ENCODE measurements at places on chromosomes 4 and X.

- DNase-seq: no peak
These were observed 9.5 kb upstream of the HUWE1 start for GRCh38 chrX:53695946-53696549.

- no peak for DNase-seq
These were observed 131.3 kb downstream of the FHDC1 start for GRCh38 chr4:153067376-153067775.

DNA sequence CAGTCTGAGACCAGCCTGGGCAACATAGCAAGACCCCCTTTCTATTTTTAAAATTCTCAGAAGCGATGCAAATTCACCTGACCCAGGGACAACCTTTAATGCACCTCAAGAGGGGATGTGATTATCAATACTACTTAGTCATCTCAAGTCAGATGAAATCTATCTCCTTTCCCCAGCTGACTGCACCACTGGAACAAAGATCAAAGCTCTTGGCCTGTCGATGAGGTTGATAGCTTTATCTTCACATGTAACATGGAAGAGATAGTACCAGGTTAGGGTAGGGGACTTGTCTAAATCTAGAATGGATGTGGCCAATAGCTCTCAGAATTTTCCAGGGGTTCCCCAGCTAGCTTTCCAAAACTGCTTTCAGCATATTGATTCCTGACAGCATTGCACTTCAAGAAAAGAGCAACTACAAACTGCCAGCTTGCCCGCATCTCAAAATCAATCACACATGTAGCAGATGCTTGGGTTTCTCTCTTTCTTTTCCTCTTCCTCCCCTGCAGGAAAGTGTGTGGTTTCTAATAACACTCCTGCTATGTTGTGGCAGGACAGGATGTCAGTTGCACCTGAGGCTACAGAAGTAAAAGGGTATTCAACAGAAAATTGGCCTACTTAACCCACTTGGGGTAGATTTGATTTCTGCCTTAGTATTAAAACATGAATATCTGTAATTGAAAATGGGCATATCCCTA lies 12.2 kb upstream of the TMEM164 start:
- no peak for DNase-seq

GRCh38 chr4:23547601-23548000 lies 342.2 kb downstream of the PPARGC1A start:
- no peak for DNase-seq

DNA sequence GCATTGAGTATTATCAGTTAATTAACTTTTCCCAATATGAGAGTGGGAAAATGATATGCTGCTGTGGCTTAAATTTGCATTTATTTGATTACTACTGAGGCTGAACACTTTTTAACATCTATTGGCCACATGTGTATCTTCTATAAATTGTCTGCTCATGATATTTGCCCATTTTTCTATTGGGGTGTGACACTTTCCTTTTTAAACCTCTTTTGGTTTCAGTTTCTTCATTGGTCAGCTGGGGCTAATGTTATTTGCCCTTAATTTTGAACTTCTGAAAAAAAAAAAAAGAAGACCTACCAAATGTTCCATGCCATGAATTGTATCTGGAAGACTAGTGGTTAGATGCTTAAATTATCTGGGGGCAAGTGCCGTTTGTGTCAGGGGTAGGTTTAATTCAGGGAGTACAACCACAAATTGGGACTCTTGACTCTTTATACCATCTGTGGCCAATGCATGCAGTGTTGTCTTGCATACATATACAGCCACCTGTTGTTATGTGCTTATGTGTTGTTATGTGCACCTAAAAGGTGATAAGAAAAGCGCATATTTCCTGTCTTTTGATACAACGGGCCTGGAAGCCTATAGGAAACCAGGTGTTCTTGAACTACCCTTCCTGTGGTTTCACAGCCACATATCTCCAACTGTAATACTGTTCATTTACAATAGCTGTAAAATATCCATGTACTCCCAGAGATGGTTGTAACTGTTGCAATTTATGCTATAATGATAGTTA lies 49.0 kb downstream of the SH2D1A start:
- no peak for DNase-seq

DNA sequence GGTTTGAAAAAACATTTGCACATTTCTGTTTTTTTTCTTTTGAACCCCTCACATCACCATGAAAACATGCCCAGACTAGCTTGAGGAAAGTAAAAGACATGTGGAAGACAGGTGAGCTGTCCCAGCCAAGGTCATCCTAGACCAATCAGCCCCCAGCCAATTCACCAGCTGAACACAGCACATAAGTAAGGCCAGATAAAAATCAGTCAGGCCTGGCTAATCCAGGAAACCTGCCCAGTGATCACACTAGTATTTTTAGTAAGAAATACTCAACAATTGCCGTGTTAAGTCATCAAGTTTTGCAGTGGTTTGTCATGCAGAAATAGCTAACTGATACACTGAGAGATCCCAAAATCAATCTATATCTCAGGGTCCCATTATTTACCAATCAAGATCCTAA lies 4.4 kb upstream of the SMR3A start:
- no peak for DNase-seq

DNA sequence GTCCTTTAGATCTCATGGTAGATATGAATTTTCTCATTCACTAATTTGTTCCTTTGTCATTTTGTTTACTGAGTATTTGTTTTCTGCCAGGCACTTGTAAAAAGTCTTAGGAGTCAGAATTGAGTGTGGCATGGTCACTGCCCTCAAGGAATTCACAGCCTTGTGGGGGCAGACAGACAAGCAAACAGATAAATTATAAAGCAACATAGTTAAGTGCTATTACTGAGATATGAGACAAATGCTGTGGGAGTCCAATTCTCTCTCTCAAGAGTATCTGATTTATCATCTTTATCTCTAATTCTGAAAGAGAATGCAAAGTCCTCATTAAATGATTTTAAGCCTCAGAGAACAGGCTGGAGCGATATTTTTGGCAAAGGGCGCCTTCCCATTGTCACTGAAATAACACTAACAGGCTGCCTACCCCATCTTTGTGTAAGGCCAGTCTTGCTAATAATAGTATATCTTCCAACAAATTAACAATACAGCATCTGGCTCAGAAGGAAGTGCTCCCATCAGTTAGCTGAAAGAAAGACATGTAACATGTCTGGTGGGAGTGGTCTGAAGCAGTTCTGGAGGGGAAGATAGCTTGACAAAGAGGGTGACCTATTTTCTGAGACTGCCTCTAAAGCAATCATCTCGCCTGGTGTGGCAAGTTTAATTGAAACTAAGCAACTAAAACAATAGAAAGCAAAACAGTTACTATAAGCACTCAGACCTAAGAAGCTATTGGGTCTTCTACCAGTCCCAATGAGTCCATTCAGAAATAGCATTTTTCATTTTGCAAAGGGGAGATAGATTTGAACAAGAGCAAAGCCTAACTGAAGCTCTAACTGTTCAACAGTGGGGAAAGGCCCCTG lies 61.5 kb upstream of the AMOT start:
- DNase-seq: no peak

DNA sequence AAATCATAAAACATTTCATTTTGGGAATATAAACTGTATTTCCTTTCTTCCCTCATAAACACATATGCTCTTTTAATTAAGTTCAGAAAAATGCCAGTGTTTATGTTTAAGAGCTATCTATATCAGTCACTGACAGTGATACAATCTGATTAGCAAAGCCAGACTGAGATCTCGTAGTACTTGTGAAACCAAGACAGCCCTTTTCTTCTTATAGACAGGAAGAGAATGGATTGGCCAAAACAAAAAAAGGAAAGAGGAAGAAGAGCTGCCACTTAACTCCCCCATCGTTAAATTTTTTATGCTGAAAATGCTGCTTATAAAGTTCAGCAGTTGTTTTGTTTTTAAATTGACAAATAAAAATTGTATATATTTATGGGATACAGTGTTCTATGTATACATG lies 87.4 kb downstream of the PLAC1 start:
- no peak for DNase-seq

GRCh38 chr4:98555798-98556445 lies 102.5 kb downstream of the TSPAN5 start:
- DNase-seq: no peak

DNA sequence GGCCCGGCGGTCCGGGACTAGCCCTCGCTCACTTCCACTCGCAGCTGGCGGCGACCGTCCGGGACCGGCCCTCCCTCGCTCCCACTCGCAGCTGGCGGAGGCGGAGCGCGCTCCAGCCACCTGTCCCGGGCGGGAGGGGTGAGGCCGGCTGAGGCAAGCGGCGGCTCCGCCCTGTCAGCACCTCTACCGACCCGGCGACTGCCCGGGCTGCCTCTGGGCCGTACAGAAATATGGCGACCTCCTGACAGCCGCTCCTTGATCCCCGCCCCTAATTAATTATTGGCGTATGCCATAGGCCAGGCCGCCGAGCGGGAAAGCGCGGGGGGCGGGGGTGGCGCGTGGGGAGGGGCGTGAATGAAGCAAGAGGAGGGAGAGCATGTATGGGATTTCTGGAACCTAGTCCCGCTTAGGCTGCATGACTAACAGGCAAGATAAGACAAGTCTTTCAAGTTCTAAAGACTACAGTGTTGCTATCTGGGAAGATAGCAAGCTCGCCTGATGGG lies at the start of gene MORC4:
TSS of gene MORC4 (minus strand) at position 200 of the 503 bp plus-strand sequence. CDS start 243 bp downstream, outside the sequence.
- DNase-seq: peak; percentile 14

DNA sequence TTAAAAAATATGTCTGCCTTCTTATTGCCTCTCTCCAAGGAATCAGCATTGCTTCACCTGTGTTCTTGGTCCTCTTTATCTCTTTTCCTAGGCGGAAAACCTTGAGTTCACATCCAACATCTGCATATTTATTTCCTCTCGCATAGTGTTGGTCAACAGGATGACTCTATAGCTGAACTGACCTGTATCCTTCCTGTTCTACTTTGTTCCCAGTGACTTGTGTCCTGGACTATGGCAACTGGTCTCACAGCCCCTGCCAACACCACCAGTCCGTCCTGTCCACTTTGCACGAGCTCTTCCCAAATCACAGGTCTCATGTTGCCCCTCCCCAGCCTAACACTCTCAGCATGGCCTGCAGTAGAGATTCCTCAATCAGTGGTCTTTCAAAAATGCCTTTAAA lies 2.0 kb downstream of the DIPK2B start:
- DNase-seq: no peak

GRCh38 chrX:108735091-108735678 lies 1.2 kb downstream of the IRS4 start:
- DNase-seq: no peak

Measured in stimulated activated CD8-positive, alpha-beta memory T cell treated with anti-CD3 and anti-CD28 coated beads, Interleukin-15, amount 100 ng/mL, for 24 hours (primary cell).